GM12864 (cell line): ENCODE measurements at places on chromosomes 4 and X.

DNA sequence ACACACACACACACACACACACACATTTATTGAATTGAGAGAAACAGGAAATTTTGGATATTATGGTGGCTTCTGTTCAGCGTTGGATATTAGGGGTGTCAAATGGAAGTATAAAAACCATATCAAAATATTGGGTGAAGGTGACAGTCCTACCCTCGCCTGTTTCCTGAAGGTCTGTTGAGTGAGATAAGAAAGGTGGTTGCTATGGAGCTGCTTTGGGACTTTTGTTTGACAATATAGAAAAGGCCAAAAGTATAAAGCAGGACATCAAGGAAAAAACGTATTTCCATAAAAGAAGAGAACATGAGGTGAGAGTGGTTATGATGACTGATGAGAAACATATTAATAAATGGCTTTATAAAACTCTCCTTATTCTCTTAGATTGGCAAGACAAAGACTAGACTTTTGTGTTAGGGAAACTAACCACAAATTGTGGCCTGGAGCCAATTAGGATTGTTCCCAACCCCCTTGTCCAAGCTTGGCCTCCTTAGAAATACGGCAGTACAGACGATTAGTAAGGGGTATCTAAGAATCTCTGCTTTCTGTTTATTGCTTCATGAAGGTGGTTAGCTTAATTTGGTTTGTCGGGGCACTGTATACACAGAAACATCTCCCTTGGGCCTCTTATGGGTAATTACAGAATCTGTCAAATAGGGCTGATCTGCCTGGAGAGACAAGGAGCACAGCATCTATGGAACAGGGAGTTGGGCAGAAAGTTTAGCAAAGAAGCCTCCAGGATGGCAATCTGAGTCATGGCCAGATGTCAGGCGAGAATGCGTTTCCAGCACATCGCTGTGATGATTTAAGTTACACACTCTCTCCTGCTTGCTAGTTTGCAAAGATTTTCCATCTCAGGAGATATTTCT, 198.0 kb downstream of the CBR4 start:
- DNase-seq = no peak

- no peak for DNase-seq
These were observed 405.3 kb upstream of the FAT1 start for GRCh38 chr4:187128976-187129375.

DNA sequence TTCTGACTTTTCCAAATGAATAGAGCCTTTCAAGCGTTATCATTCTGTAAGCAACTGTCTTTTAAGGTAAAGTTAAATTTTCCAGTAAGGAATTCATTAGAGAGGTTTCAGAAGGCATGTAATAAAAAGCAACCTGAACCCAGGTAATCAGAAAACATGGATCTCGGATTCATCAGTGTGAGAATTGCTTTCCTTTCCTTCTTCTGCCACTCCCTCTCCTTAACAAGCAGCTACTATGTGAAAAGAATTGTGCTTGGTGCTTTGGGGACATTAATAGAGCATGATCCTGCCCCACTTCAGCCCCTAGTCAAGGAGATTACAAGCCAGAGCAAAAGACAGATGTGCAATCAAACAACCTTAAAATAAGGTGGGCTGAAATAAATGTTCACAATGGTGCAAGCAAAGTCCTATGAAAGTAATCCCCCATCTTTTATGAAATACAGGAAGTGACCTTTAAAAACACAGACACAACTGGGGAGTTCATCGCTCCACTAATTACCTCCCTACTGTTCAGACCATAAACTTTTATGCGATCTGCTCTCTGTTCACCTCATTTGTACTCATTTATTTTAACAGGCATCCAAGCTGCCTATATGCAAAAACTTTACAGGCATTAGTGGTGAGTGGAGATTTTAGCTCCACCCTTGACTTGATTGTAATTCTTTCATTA, 122.9 kb upstream of the RASGEF1B start:
- DNase-seq = no peak

GRCh38 chr4:110515676-110516075, 39.7 kb downstream of the ENPEP start:
- no peak for DNase-seq

- DNase-seq = peak; percentile 60
These were observed 16.1 kb downstream of the NKX3-2 start for GRCh38 chr4:13527981-13528820.

DNA sequence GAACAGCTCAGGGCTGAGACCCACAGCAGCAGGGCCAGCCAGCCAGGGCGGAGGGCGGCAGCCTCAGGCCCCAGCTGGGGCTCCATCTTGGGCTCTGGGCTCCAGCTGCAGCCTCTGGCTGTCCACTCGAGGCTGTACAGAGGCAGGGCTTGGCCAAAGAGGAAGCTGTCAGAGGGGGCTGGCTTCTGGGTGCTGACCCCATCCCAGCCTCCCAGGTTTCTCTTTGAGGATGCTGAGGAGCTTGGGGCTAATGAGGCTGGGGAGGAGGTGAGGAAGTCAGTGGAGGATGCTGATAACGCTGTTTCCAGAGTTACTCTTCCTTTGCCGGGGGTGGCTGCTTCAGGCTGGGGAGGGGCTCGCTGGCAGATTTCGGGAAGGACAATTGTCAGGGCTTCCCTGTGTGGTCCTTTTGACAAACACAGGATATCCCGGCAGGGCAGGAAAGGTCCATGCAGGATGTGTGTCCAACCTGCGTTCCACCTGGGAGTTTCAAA, at the start of gene DIPK2B:
DIPK2B (minus strand) TSS at position 136 of the 494 bp plus-strand sequence; CDS start at position 86, 50 bp downstream.
- no peak for DNase-seq
